ENCODE measurements at places on chromosomes 7 and 10. TPM values are rescaled to one million over a fixed set of nuclear protein-coding genes. Genes with fewer than 3 reads are reported as not detected.

- DNase-seq, result no peak
- peaks cover 37% of the 10 kb centered on the region for H3K27me3 ChIP-seq
- H3K4me3 ChIP-seq, result no peak overlapping the region
- H3K36me3 ChIP-seq, result no peaks in the 10 kb centered on the region
- peaks cover 4% of the 10 kb centered on the region for H3K4me1 ChIP-seq
- H3K27ac ChIP-seq, result no peak overlapping the region
Measured at GRCh38 chr10:8577686-8578085, 523.2 kb downstream of the GATA3 start.

GRCh38 chr10:17648243-17649035, 4.5 kb downstream of the STAM start:
- no peak for DNase-seq
- peak overlapping the region; percentile 18 for H3K4me3 ChIP-seq
- H3K4me1 ChIP-seq, result peaks cover 47% of the 10 kb centered on the region
- no peak overlapping the region for H3K27ac ChIP-seq
- peaks cover 14% of the 10 kb centered on the region for H3K36me3 ChIP-seq

DNA sequence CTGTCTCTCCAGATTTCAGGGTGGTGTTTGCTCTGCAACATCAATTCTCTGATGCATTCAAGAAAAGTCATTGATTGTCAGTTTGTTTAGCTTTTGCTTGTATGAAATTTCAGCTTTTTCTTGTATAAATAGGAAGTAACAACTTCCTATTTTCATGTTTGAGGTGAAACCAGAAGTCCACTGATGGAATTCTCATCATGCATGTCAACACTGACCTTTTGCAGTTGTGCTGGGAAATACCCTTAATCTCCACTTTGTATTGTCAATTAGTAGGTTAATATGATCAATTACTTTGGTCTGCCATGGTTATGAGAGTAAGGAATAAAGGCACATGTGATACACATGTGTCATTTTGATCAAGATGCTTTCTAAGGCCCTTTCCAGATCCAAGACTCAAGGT, 208.8 kb upstream of the HPS1 start:
- no peak overlapping the region for H3K4me3 ChIP-seq
- no peak for DNase-seq
- no peak overlapping the region for H3K27ac ChIP-seq
- H3K4me1 ChIP-seq, result no peaks in the 10 kb centered on the region
- peaks cover 16% of the 10 kb centered on the region for H3K27me3 ChIP-seq

DNA sequence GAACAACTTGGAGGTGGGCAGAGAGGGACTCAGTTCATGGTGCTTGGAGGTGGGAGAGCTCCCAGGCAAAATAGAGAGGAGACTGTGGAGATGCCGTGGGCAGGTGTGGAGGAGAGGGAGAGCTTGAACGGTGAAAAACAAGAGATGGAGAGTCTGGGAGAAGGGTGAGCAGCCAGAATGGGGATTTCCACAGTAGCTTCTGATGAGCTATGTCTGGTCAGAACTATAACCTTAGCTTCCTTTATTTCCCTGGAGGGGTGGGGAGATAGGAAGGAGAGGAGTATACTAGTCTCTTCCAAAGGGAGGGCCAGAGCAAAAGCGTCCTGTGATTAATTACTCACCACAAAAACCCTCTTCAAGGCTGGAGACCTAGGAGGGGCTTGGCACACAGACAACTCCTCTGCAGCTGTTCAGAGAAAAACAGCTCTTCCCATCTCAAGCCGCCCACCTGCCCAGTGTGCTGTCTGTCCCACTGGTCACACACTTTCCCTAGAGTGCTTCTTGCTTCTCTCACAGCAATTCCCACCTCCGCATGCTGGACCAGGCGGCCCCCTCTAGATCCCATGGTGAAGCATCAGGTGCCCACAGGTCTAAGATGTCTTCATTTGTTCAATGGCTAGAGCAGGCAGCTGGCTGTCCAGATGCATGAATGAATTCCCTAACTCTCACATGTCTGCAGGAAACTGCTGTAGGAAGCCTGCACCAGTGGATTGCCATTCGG, 41.9 kb downstream of the TAS2R41 start:
- H3K4me3 ChIP-seq, result no peak overlapping the region
- H3K4me1 ChIP-seq, result peaks cover 8% of the 10 kb centered on the region
- H3K36me3 ChIP-seq, result no peaks in the 10 kb centered on the region
- no peaks in the 10 kb centered on the region for H3K27me3 ChIP-seq

DNA sequence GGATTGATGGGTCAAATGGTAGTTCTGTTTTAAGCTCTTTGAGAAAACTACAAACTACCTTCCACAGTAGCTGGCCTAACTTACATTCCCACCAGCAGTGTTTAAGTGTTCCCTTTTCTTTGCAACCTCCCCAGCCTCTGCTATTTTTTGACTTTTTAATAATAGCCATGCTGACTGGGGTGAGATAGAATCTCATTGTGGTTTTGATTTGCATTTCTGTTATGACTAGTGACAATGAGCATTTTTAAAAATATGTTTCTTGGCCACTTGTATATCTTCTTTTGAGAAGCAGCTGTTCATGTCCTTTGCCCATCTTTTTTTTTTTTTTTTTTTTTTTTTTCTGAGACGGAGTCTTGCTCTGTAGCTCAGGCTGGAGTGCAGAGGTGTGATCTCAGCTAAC, 155.2 kb upstream of the BMPER start:
- no peak for DNase-seq
- H3K4me1 ChIP-seq, result peaks cover 8% of the 10 kb centered on the region
- no peak overlapping the region for H3K4me3 ChIP-seq
- peaks cover 8% of the 10 kb centered on the region for H3K27me3 ChIP-seq
- no peaks in the 10 kb centered on the region for H3K36me3 ChIP-seq

- peak overlapping the region; percentile 79 for H3K4me3 ChIP-seq
- H3K36me3 ChIP-seq, result no peaks in the 10 kb centered on the region
- H3K4me1 ChIP-seq, result peaks cover 31% of the 10 kb centered on the region
Measured at GRCh38 chr10:102240467-102241031, 763 bp downstream of the PITX3 start.

DNA sequence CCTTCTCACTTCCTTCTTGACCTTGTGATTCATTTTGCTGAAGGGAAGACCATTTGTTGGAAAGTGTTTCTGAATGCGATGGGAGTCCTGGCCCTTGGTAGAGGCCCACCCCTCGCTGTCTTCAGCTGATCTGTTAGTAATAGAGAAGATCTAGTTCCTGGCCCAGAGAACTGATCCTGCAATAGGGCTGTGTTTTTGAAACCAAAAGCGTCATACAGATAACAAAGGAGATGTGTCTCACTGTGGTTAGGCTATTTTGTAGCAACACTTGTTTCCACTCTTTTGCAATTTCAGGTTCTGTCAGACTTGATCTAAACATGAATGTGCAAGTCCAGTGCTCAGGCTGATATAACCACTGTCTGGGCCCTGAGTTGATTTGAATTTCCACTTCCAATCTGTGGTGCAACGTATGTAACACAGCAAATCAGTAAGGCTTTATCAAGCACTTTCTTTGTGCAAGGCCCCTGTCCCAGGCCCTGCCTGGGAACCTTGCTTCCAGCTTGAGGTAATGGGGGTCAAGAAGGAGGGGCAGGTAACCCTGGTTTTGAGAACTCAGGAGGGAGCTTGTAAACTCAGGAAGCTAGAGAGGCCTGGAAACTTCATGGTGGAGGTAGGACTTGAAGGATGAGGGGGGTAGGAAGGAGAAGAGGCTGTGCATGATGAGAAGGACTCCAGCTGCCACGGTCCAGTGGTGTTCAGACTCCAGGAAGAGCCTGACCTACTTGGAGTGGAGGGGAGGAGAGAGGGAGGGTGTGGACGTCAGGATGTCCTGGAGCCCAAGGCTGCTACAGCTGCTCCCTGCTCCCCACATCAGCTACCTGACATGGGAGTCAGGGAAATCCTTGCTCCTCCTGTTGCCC, 42.2 kb upstream of the SRGN start:
- no peaks in the 10 kb centered on the region for H3K27me3 ChIP-seq
- no peak for DNase-seq
- no peak overlapping the region for H3K27ac ChIP-seq
- no peaks in the 10 kb centered on the region for H3K4me1 ChIP-seq
- H3K4me3 ChIP-seq, result no peak overlapping the region

DNA sequence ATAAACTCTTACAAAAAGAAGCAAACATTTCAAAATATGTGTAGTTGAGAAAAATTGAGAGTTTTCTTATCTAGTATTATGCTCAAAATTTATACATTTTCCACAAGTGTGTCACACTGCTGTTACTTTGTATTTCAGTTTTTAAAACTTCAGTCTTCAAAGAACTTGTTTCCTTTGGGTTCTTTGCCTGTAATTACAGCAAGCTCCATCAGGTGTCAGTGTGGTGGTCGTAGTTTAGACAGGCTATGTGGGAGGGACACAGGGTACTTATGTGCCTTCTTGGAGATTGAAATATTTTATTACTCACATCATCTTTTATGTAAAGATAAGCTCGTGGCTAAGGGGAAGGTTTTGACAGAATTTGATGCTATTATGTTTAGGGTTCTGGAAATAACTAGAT, 360.5 kb downstream of the FGFR2 start:
- peaks cover 4% of the 10 kb centered on the region for H3K36me3 ChIP-seq
- DNase-seq, result no peak
- H3K4me1 ChIP-seq, result peaks cover 6% of the 10 kb centered on the region
- no peaks in the 10 kb centered on the region for H3K27me3 ChIP-seq

Gene ELMO1
- total RNA-seq, result 7.4 TPM

DNA sequence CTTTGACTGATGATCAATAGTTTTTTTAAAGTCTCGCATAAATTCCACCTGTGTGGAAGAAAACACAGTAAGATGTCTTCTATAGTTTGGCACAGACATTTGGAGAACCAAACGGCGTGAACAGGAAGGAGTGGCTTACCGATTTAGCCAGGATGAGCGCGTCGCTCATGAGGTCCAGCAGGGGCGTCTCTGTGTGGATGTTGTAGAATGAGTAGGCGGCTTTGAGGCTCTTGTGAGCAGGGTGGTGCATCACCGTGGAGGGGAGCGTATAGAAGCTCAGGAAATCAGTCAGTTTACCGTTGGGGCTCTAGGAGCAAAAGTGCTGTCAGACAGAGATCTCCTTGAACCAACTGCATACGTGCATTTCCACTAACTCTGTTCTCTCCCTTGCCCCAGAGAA, 15.5 kb downstream of the RPP38 start:
- no peaks in the 10 kb centered on the region for H3K27me3 ChIP-seq
- peaks cover 9% of the 10 kb centered on the region for H3K36me3 ChIP-seq
- H3K27ac ChIP-seq, result peak overlapping the region; percentile 45
- no peaks in the 10 kb centered on the region for H3K4me1 ChIP-seq
- no peak overlapping the region for H3K4me3 ChIP-seq

DNA sequence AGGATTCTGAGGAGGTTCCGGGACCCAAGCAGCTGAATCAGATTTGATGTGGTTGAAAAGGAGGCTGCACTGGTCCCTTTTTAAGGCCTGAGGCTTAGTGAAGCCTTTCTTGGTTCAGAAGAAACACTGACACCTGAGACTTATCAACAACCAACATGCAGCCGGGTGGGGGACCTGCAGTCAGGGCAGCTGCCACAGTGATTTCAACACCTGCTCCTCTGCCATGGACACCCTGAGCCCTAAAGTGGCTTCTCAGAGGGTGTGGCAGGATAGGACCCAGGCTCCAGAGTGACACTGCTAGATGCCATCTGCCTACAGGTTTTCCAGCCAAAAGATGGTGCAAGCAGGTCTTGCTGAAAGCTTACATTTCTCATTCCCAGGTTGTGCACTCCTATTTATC, 99.3 kb downstream of the COL13A1 start:
- H3K27me3 ChIP-seq, result peaks cover 3% of the 10 kb centered on the region

GRCh38 chr10:92972066-92972870, 88.3 kb upstream of the CYP26C1 start:
- H3K27me3 ChIP-seq, result no peaks in the 10 kb centered on the region
- H3K4me3 ChIP-seq, result no peak overlapping the region

Gene ASAH2
- total RNA-seq, result 5.9 TPM

Gene ASB10
- not detected for total RNA-seq

Gene PRLHR
- total RNA-seq, result not detected

- peaks cover 6% of the 10 kb centered on the region for H3K4me1 ChIP-seq
- DNase-seq, result no peak
- H3K4me3 ChIP-seq, result no peak overlapping the region
- no peak overlapping the region for H3K27ac ChIP-seq
- no peaks in the 10 kb centered on the region for H3K36me3 ChIP-seq
- no peaks in the 10 kb centered on the region for H3K27me3 ChIP-seq
Measured at GRCh38 chr7:107014387-107015023, 30.0 kb upstream of the PRKAR2B start.

DNA sequence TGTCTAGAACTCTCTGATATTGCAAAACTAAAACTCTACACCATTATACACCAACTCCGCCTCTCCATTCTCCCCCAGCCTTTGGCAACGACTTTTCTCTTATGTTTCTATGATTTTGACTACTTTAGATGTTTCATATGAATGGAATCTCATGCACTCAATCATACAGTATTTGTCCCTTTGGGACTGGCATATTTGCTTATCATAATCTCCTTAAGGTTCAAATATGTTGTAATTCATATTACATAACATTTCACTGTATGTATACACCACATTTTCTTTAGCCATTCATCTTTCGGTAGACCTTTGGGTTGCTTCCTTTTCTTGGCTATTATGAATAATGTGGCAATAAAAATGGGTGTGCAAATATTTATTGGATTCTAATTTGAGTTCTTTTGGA, 164.4 kb downstream of the ARL4A start:
- no peak overlapping the region for H3K27ac ChIP-seq
- H3K27me3 ChIP-seq, result no peaks in the 10 kb centered on the region
- no peak overlapping the region for H3K4me3 ChIP-seq
- no peaks in the 10 kb centered on the region for H3K4me1 ChIP-seq

- no peaks in the 10 kb centered on the region for H3K36me3 ChIP-seq
- H3K4me1 ChIP-seq, result peaks cover 17% of the 10 kb centered on the region
- H3K27ac ChIP-seq, result no peak overlapping the region
- H3K27me3 ChIP-seq, result peaks cover 4% of the 10 kb centered on the region
- DNase-seq, result no peak
Measured at GRCh38 chr7:42991913-42992591, 59.9 kb downstream of the MRPL32 start.

GRCh38 chr10:60734226-60734625, 44.1 kb upstream of the CDK1 start:
- peak overlapping the region; percentile 76 for H3K4me3 ChIP-seq
- H3K4me1 ChIP-seq, result peaks cover 6% of the 10 kb centered on the region
- no peak for DNase-seq
- no peak overlapping the region for H3K27ac ChIP-seq

DNA sequence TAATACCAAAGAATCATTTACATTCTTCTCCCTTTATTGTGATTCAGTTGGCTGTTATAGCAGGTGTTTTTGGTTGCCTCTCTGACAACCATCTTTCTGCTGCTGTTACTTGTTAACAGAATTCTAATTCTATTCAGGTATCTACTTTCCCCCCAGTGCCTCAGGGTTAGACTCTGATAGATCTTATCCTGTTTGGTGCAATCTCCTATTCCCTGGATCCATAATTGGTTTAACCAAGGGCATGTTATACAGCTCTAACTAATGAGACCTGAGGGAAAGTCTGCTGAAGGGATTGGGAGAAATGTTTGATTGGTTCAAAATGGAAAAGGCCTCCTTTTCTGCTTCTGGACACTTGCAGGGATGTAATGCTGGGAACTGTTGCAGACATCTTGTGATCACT, 161.5 kb downstream of the GPR158 start:
- DNase-seq, result no peak
- H3K36me3 ChIP-seq, result no peaks in the 10 kb centered on the region
- H3K4me3 ChIP-seq, result no peak overlapping the region
